ENCODE measurements at places on chromosomes 11 and 22. TPM values are rescaled to one million over a fixed set of nuclear protein-coding genes. Genes with fewer than 3 reads are reported as not detected.

- DNase-seq: no peak
These were observed 147.5 kb downstream of the LARGE1 start for GRCh38 chr22:33772745-33773144.

DNA sequence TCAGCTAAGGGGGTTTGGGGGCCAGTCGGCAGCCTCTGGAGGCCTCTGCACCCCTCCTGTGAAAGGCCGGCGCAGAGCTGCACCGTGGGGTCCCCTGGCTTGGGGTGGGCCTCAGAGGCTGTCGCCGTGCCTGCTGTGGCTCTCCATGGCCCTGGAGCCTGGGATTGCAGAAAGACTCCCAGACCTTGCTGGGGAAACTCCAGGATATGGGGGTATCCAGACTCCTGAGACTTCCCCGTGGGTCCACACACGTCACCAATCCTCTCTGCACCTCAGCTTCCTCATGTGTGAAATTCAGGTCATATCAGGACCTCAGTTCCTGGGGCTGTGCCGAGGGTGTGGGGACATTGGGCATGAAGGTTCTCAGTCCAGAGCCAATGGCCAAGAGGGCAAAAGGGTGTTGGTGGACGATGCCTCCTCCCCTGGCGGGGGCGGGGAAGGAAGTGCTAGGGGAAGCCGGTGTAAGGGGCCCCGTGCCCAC, 97.1 kb downstream of the KCNQ1 start:
- no peak for DNase-seq

GRCh38 chr11:132535830-132536229, 996.5 kb downstream of the OPCML start:
- no peak for DNase-seq

- DNase-seq: peak; percentile 13
These were observed 76.3 kb downstream of the CYB5R2 start for GRCh38 chr11:7596975-7597391.

DNA sequence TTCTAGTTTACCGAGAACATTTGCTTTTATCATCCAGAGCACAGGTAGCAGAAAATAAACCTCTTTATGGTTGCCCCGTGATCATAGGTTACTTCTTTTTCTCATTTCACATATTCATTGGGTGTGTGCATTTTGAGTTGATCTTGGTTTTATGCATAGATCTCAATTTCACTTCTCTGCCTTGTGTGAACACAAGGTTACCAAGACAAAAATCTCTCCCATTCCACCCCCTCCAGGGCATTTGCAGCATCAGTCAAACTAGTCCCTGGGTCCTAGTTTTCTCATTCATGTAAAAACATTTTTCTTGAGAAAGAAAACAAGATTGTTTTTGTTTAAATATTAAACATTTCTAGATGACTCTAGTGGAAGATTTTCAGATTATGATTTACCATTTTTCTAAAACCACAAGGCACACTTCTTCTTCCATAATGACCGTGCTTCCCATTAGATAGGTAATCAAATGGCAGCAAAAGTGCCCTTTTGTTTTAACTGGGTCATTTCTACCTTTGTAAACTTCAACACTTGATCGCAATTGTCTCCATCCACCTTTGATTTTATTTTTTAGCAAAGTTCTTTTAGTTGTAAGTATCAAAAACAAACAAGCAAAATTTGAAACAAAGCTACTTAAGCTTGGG, 526.6 kb upstream of the CADM1 start:
- no peak for DNase-seq

DNA sequence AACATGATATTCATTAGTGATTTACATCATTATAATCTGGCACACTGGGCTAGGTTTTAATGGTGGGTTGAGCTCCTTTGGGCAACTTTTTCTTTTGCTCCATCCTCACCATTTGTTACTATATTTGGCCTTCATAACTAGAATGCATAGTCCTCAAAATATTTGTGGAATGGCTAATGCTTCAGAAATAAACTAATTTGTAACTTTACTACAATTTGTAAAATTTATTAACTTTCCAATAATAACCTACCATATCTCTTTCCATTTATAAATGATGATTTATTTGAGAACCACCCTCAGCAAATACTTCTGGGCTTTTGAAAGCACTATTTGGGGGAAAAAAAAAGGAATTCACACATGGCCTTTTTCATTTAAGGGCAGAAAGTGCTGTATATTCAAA, 79.7 kb downstream of the LARGE2 start:
- no peak for DNase-seq

GRCh38 chr22:23077627-23078461, 7.5 kb downstream of the GNAZ start:
- no peak for DNase-seq

GRCh38 chr11:68146704-68147474, 25.7 kb upstream of the CHKA start:
- DNase-seq: peak; percentile 93

- DNase-seq: no peak
These were observed 24.6 kb upstream of the IGLL5 start for GRCh38 chr22:22863001-22863400.

DNA sequence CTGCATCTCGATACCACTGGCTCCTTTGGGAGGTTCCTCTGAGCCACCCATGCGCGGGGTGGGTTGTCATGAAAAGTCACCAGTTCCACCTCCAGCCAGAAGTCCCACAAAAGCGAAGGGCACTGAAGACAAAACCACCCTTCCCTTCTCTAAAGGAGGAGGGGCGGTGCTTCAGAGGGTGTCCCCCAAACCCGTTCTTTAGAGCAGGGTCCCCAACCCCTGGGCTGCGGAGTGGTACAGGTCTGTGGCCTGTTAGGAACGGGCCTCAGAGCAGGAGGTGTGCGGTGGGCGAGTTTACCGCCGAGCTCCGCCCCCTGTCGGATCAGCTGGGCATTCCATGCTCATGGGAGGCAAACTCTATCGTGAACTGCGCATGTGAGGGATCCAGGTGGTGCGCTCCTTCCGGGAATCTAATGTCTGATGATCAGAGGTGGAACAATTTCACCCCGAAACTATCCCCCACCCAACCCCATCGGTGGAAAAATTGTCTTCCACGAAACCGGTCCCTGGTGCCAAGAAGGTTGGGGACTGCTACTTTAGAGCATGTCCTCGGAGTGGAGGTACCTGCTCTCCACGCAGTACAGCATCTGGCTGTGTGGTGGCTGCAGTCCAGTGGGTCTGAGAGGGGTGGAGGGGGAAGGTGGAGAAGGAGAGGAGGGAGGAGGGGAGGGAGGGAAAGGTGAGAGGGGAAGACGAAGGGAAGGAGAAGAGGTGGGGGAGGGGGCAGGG, 72.9 kb upstream of the SEPTIN5 start:
- peak; percentile 2 for DNase-seq

- no peak for DNase-seq
These were observed 2.5 kb upstream of the KRTAP5-2 start for GRCh38 chr11:1600626-1601025.

GRCh38 chr11:87203907-87204602, 166.3 kb downstream of the TMEM135 start:
- DNase-seq: no peak

Gene GAB4
- total RNA-seq: not detected

Gene EMID1
- total RNA-seq: 1.3 TPM

Gene OR5L1
- not detected for total RNA-seq

Gene MAP6
- 1.3 TPM for total RNA-seq

Gene PIM3
- total RNA-seq: 61.7 TPM

Gene TBX1
- total RNA-seq: 15.9 TPM

Gene SLC22A8
- not detected for total RNA-seq

Gene OVCH2
- not detected for total RNA-seq

Gene TBX10
- total RNA-seq: not detected

Gene RPS6KB2
- 170 TPM for total RNA-seq

Gene SCUBE1
- not detected for total RNA-seq

Gene MOV10L1
- 1.6 TPM for total RNA-seq

Measured in PC-3 (cell line).